Activated CD8-positive, alpha-beta memory T cell treated with anti-CD3 and anti-CD28 coated beads for 48 hours (primary cell): ENCODE measurements at places on chromosomes 12 and 14.

DNA sequence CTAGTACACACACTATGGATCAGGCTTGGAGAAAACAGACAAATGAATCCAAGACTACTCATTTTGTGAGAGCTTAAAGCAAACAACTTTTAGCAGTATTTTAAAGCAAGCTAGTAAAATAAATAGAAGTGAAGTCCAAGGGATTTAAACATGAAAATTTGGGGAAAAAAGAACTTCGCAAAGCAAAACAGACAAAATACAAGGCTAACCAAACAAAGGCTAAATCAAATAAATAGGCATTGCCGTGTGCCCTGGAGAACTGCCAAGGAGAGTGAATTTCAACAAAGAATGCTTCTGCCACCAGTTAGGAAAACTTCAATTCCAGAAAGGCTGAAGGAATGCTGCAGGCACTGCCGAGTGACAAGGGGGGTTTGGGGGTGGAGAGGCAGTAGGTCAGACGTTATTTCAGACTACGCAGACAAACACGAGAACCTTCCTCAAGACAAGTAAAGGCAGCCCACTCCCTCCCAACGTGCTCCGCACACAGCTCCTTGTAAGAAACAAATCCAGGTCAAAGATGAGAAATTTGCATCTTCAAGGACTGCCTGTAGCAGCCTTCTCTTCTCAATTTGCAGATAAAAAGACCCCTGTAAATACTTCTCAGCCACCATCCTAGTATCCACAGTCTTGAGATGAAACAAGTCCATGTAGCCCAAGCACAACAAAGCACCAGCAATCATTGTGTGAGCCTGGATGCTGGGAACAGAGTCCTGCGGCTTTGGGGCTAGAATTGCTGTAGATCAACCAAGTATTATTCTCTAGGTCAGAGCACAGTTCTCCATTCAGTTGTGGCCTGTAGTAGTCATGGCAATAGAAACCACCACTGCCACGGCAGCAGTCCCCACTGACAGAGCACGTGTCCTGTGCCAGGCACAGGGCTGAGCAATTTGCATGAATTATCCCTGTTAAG, 43.3 kb downstream of the EFCAB11 start:
- DNase-seq, result no peak

DNA sequence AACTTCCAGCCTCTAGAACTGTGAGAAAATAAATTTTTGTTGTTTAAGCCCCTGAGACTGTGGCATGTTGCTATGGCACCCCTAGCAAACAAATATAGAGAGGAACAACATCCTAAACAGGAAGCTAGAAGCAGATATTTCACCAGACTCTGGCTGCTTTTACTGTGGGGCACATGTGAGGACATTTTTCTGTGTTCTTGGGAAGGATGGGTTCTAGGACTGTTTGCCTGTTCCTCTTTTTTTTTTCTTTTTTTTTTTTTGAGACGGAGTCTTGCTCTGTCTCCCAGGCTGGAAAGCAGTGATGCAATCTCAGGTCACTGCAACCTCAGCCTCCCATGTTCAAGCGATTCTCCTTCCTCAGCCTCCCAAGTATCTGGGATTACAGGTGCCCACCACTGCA, 4.2 kb upstream of the HRK start:
- no peak for DNase-seq

DNA sequence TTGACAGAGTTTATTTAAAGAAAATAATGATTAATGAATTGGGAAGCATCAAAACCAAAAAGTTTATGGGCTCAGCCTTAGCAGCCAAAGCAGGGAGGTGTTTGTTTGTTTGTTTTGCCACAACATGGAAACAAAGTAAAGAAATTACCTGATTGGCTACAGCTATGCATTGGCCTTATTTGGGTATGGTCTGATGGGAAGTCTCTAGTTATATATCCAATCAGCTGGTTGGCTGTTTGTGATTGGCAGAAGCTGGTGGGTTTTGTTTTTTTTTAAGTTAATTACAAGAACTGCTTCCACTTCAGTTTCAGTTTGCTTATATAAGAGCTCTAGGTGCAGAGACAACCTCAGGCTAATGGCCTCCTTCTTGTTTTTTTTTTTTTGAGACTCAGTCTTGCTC, 4.6 kb upstream of the LEMD3 start:
- DNase-seq, result no peak

DNA sequence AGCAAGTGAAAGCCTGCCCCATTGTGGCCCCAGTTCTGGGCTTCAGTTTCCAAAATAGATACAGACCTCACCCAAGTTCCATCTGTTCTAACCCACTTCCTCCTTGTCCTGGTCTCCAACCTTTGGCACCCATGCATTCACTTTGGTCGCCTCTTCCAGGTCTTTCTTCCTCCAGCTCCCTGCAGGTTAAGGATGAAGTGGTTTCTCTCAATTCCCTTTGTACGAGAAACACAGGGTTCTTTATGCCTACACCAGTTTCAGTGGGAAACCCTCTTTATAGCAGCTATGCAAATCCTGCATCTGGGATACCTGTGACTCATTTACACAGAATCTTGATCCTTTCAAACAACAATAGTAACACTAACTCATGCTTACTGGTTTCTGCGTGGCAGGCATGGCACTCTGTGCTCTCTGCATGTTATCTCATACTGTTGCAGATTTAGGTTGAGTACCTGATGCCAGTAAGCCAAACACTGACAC, 110.6 kb upstream of the AMIGO2 start:
- no peak for DNase-seq

DNA sequence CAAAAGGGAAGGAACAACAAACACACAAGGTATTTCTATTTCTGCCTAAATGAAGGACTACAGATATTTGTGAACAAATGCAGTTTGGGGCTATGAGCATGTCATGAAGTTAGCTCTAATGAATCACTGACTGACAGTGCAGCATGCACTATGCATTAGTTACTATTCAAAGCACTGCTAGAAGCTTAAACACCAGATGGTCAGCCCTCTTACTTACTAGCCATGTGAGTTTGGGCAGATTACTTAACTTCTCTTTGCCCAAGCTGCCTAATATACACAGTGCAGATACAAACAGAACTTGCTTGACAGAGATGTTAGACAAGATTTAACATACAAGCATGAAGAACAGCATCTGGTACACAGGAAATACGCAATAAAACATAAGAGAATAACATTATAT, 96.0 kb downstream of the ATXN2 start:
- DNase-seq, result no peak

DNA sequence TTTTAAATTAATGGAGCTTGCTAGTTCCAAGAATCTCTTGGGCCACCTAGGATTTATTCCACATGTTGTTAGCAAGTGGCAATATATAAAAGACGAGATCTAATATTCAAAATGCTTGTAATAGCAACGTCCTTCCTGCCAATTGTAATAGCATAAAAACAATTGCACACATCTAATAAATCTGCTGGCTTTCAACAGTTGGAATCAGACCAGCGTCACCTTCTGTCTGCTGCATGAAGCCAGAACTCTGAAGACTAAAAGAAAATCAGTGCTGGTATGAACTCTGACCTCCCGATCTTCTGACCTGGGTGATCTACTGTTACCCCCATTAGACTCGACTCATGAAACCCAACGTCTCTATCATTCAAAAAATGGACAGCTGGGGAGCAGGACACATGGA, 100.6 kb downstream of the DIO2 start:
- DNase-seq, result no peak

- no peak for DNase-seq
These were observed 830 bp upstream of the MIS18BP1 start for GRCh38 chr14:45253754-45254310.

DNA sequence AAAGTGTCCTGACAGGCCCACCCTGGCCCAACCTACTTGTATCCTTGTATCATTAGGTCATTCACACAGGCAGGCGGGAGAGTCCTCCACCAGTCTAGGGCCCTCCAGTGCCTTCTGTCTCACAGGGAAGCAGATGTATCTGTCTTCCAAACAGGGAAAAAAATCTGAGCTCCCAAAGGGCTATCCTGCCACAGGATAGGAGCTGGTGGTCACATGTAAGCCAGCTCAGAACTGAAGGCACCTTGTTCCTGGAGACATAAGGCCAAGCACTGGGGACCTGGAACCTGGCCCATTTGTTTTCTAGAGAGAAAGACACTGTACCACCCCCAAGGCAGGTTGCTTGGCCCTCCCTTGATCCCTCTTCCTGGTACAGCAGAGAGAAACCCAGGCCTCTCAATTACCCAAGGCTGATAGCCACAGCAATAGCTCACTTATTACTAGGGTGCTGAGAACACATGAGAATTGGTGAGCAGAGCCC, 19.4 kb upstream of the PLEKHH1 start:
- no peak for DNase-seq

- DNase-seq, result no peak
These were observed 12.4 kb upstream of the ARF6 start for GRCh38 chr14:49880267-49881064.

DNA sequence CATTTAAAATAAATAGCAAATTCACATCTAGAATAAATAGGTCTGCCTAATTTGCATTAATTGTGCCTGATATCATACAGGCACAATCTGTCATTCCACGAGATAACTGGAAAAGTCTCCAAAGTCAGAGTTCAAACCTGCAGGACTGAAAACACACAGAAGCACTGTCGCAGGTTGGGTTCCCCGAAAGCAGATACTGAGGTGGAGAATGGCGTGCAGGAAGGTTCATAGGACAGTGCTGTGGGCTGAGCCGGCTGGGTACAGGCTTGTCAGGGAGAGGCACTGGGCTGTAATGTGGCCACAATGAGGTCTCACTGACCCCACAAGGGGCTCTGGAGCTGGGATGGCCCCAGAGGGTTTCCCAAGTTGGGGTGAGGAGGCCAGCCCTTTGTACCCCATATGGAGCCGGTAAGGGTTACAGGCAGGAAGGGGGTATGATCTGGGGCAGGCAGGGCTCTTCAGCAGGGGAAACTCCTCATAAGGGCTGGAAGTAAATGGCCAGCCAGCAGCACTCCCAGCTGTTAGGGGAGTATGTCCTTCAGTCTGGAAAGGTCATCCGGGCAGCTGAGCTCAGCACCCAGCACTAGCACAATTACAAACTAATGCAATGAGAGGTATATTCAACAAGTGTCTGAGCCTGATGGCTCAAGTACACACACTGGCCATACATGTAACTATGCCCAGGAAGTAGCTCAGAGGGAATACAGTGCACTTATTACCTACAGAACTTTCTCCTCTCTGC, 68.5 kb downstream of the NT5DC3 start:
- no peak for DNase-seq

DNA sequence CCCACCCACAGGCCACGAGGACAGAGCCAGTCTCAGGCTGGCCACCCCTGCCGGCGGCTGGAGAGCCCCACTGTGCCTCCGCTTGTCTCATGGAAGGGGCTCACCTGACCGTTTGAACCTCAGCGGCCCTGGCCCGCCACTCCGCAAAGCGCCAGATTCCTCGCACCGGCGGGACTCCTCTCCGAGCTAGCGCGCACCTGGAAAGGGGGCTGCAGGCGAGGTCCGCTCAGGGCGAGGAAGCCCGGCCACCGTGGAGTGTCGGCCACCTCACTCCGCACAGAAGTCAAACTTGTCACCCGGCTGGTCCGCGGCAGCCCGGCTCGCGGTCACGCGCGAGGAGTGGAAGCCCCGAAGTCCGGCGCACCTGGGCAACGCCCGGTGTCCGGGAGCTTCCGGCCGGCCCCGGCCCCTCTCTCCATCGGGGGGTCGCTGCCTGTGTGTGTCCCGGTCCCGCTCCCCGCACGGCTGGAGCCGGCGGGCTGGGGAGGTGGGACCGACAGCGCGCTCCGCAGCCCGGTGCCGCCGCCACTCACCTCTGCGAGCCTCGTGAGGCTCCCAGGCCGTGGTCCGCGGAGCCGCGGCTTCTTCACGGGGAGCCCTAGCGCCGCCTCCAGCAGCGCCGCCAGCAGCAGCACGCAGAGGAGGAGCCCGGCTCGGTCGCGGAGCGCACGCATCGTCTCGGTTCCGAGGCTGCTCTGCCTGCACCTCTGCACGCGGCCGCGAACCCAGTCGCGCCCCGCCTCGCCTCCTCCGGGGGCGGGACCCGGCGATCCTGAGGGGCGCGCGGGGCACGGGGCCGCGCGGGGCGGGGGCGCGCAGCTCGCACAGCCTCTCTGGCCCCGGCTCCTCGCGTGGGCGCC, at the start of gene ISM2:
Gene ISM2, minus strand, starts transcription at position 697 of the 860 bp plus-strand sequence. Its CDS starts 23 bp downstream, at position 674.
- DNase-seq, result no peak

DNA sequence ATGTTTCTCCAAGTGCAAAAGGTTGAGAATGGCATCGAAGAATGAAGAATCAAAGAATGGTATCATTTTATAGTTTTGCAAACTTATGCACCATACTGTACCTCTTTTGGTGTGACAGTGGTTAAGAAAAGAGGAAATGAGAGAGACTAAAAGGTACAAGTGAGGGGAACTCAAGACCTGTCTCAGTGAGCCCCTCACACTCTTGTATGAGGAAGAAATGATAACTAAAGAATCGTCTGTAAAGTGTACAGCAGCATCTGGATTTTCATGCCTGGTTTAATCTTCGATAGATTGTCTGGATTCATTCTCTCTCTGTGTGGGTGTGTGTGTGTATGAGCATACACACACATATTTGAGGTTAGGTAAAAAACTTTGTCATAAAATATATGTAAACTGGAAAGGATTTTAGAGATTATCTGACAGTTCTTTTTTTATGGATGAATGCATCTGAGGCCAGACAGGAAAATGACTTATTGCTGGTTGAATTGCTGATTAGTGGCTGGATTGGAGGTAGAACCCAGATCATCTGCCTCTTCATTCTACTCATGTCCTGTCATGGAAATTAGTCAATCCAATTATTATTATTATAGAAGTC, 16.0 kb upstream of the SLC38A2 start:
- no peak for DNase-seq

GRCh38 chr12:127957001-127957660, 309.8 kb upstream of the TMEM132C start:
- no peak for DNase-seq

- no peak for DNase-seq
These were observed 118.3 kb upstream of the SLC38A4 start for GRCh38 chr12:46944088-46944487.

GRCh38 chr12:94230357-94230905, 82.1 kb downstream of the PLXNC1 start:
- no peak for DNase-seq

- no peak for DNase-seq
These were observed 97.1 kb downstream of the BCL2L14 start for GRCh38 chr12:12167847-12168246.

DNA sequence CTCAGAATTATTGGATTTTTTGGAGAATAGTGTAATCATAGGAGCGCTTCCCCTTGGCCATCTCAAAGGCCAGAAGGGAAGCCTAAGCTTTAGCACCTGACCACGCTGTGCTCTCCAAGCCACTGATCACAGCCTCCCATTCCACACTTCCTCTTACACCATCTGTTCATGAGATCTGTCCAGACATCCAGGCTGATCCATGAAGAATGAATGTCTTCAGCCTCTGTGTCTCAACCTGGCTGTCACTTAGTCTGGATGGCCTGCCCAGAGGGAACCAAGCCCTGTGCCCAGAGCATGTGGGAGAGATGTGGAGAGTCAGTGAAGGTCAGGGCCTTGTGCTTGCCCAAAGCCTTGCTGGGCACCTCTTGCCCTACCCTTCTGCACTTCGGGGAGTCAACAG, 40.5 kb downstream of the TSPAN11 start:
- DNase-seq, result no peak

GRCh38 chr14:22606380-22606779, 8.3 kb downstream of the ABHD4 start:
- DNase-seq, result no peak
